NCI-H1105 treated with DMSO at 0.1 percent for 48 hours (cell line): ENCODE measurements at places on chromosomes 2 and 18.

- no peak for DNase-seq
Observed at GRCh38 chr2:120857422-120857821, 121.8 kb downstream of the GLI2 start.

- no peak for DNase-seq
Observed at GRCh38 chr18:4921548-4921947, 275.5 kb downstream of the AKAIN1 start.

DNA sequence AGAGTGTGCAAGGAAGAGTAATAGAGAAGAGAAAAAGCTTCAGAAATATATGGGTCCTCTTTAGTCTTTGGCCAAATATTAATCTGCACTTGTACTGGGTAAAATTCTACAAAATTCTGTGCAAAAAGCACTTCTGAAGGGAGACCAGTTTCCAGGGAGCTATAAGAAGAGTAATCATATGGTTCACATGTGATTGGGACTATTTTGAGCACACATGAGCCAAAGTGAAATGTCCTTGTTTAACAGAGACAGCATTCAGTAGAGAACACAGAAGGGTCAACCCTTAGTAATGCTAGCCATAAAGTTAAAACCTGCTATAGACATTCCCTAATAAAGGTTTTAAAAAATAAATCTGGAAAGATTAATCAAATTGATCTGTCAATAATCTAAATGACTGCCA lies 49.3 kb upstream of the ACVR1C start:
- no peak for DNase-seq

- no peak for DNase-seq
Observed at GRCh38 chr2:8534729-8535468, 147.0 kb upstream of the ID2 start.

DNA sequence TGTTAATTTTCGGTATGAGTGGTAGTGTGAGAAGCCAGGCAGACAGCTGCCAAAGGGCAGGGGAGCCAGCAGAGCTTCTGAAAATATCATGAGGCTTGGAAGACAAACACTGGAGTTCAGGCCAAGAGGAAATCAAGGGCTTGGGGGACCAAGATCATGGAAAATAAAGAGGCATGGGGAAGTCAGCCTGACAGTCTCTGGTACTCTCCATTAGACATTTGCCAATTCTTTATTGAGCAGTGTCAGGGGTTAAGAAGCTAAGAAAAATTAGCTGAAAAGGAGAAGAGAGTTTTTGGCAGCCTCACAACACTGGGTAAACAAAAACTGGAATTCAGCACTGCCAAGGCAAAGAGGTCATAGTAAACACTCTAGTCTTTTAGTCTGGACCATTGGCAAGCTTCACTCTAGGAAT lies 612.7 kb downstream of the EPHA4 start:
- DNase-seq, result peak; percentile 91

DNA sequence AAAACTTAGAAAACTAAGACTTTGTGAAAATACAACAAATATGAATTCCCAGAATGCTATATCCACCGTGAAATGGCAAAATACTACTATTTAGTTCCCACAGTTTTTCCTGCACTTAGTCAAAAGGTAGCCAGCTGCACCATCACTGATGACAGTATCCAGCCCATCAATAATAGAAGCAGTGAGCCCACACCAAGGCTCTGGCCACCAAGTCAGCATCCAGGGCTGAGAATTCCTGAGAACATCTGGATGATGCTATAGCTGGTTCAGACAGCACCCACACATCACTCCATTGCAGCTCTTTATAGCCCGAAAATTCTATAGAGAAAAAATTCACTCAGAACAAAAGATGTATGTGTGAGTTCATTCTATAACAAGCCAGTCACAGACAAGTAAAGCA lies 159.1 kb upstream of the SPATS2L start:
- no peak for DNase-seq

DNA sequence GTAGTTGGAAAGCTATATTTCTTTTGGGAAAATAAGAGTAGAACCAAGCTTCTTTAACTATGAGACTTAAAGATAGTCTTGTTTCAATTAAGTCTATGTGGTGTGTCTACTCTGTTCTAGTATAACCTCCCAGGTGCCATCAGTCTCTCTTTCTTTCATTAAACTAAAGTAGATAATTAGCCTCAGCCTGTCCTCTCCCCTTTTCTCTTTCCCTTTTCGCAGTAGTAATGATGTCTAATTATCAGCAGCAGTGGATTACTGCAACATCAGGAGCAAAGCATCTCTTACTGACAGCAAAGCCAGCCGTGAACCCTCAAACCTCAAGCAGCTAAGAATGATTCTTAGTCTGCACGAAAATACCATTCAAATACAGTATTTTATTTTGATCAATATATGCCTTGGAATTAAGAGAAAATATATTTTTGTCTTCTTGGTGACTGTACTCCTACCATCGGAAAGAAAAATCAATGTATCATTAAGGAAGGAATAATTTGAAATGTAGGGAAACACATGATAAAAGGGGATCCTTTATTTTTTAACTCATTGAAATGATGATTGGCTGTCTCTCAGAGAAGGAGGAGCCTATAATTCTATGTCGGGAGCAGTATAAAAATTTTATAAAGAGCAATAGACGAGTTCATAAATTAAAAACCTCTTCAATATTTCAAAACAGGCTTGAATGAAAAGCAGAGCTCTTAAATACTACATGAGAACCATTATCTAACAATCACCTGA lies 4.5 kb downstream of the NOL4 start:
- peak; percentile 84 for DNase-seq

GRCh38 chr2:176392249-176392648 lies 123.0 kb downstream of the MTX2 start:
- DNase-seq, result no peak

- no peak for DNase-seq
Observed at GRCh38 chr2:238097201-238097987, 2.7 kb upstream of the ESPNL start.

DNA sequence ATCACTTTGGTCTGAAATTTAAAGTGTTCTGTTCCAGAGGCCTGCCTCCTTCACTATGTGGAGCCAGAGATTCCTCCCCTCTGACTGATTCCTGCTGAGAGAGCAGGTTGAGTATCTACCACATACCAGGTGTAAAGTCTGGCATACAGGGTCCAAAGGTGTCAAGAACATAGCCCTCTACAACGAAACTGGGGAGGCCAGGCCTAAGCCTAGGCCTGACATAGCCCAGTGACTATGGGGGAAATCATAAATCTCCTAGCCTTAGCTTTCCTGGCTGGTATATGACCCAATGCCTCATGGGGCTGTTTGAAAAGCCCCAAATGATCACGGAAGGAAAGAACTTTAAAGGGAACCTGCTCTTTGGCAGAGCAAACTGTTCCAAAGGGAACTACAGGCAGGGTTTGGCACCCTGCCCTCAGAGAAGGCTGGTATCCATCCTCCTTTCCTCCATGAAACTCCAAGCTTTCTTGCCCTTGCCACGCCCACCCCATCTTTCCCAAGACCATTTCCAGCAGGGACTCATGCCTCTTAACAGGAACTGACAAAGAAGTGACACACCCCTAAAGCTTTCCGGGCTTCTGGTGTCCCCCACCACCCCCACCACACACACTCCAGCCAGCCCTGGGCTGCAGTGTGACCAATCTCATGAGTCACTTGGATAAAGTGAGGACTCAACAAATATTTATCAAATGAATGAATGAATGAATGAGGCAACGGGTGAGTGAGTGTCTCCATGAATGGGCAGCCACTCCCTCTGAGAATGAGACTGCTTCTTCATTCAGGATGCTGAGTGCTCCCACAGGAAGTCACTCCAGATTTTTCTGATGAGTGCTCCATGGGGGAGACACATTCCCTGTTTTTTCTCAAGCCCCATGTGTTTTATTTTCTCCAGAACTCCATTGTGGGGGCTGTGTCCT lies 114.5 kb upstream of the STPG4 start:
- no peak for DNase-seq

GRCh38 chr2:137302957-137303356 lies 537.6 kb downstream of the THSD7B start:
- no peak for DNase-seq

DNA sequence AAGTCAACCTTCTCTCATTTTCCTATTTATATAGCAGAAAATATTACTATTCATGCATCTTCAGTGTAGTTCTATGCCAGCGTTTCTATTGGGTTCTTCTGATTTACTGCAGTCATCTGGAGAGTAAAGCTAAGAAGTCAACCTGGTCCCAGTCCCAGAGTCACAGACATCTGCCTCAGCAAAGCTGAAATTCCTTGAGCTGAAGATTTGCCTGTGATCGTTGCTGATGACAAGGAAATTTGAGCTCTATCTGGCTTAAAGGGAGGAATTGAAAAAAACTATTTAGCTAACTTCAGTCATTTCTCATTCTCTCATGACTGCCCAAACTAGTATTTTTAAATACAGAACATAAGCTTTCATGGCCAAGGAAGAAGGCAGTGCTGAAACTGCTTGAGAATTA lies 45.7 kb downstream of the RND3 start:
- DNase-seq, result no peak

- no peak for DNase-seq
Observed at GRCh38 chr18:45349019-45349418, 266.3 kb upstream of the SLC14A2 start.
